T-helper 2 cell (primary cell): ENCODE measurements at places on chromosomes 11 and 22.

GRCh38 chr11:119205080-119205479, 1.1 kb upstream of the CBL start:
- no peak for DNase-seq

GRCh38 chr22:43475549-43476076, 63.8 kb downstream of the MPPED1 start:
- no peak for DNase-seq

GRCh38 chr11:44740967-44741366, 14.2 kb downstream of the TSPAN18 start:
- no peak for DNase-seq

DNA sequence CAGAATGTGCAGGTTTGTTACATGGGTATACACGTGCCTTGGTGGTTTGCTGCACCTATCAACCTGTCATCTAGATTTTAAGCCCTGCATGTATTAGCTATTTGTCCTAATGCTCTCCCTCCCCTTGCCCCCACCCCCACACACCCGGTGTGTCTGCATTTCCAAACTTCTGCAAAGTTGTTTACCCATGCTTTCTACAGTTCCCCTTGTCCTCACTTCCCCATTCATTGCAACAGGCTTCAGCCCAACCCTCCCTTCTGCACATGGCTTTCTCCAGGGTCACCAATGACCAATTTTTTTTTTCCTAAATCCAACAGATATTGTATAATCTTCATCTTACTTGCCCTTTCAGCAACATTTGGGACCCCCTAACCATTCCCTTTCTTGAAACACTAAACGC, 32.0 kb upstream of the NUP50 start:
- no peak for DNase-seq

DNA sequence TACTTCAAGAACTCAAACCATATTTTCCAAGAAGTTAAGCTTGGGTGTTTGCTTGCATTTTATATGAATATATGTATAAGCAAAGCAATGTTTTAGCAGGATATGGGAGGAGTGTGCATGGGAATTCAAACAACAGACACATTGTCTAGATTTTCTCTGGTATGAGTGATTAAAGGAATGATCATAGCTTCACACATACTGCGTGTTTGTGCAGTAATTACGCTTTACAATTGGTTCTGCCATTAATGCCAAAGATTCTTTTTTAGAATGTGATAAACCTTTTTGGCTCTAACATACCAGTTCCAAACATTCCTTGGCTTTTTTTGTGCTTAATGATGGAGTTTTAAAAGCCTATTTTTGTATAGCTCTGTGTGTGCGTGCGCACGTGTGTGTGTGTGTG, 54.0 kb downstream of the CCDC34 start:
- no peak for DNase-seq
